Calu3 (cell line): ENCODE measurements at places on chromosomes 7 and 10. TPM values are rescaled to one million over a fixed set of nuclear protein-coding genes. Genes with fewer than 3 reads are reported as not detected.

The POU6F2 gene
- 0.54 and 0.64 TPM in 2 replicates for total RNA-seq

GRCh38 chr10:59904426-59905065, 1.8 kb downstream of the CCDC6 start:
- DNase-seq: no peak

The ZRANB1 gene
- total RNA-seq: 11.6 and 12.5 TPM in 2 replicates

DNA sequence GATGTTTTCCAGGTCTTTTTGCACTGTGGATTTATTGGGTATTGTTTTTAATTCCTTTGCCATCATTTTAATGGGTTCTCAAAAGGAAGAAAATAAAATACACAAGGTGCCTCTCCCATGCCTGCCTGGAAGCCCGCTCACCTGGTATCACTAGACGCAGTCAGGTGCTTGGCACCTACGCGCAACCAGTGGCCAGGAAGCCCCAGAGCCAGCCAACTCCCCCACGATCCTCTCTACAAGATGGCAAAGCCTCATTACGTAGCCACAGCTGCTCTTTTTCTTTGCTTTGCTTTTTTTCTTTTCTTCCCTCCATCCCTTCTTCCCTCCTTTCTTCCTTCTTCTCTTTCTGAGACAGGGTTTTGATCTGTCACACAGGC, 34.3 kb downstream of the BAIAP2L1 start:
- no peak for DNase-seq

The ARHGAP19 gene
- total RNA-seq: 3.7 and 6.7 TPM in 2 replicates

DNA sequence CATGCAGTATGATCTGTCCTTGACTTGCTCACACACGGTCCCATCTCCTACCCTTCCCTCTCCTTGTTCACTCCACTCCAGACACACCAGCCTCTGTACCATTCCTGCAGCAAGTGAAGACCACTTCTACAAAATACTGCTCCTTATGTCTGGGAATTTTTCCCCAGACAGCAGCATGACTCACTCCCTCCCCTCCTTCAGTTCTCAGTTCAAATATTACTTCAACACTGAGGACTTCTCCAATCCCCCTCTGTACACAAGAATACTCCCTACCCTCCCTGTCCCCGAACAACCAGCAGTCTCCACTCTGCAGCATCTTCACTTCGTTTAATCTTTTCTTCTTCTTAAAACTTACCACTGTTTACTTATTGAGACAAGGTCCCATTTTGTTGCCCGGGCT, 474.0 kb downstream of the GPAM start:
- no peak for DNase-seq

DNA sequence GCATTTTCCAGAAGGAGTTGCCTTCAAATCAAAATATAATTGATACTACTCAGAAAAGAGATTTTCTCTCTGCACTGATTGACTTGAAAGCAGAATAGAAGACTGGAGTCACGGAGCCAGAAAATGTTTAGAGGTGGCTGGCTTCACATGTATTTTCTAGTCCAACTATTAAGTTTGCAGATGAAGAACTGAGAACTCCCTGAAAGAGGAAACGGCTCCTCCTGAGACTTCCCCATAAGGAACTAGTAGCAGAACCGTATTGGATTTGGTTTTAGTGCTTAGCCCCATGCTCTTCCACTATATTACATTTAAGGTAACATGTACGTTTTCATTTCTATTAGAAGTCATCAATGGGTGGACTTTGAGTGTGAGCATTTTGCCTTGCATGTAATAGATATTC, 946.3 kb downstream of the CNTNAP2 start:
- no peak for DNase-seq

GRCh38 chr10:88835910-88836221, 15.8 kb downstream of the ANKRD22 start:
- no peak for DNase-seq

GRCh38 chr7:135560631-135561030, 2.9 kb downstream of the NUP205 start:
- no peak for DNase-seq

DNA sequence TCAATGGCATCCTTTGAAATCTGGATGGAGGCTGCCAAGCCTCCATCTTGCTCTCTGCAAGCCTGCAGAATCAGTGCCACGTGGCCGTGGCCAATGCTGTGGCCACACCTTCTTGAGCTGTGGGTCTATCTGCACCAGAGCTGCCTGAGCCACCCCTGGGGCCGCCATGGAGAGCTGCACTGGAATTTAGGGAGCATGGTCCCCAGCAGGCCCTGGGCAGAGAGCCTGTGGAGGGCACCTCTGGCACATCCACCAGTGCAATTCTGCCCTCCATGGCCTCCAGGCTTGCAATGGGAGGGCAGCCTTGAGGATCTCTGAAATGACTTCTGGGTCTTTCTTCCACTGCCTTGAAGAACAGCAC, 55.6 kb upstream of the NKX6-2 start:
- DNase-seq: no peak

GRCh38 chr10:1488970-1489548, 248.3 kb downstream of the ADARB2 start:
- DNase-seq: no peak

- DNase-seq: no peak
These were observed 12.8 kb downstream of the SH3PXD2A start for GRCh38 chr10:103842605-103843004.

The ERV3-1 gene
- 7.2 and 7.6 TPM in 2 replicates for total RNA-seq

GRCh38 chr7:1460821-1461645, 1.8 kb upstream of the MICALL2 start:
- DNase-seq: peak; percentile 69

The FZD1 gene
- 3.2 and 3.7 TPM in 2 replicates for total RNA-seq

DNA sequence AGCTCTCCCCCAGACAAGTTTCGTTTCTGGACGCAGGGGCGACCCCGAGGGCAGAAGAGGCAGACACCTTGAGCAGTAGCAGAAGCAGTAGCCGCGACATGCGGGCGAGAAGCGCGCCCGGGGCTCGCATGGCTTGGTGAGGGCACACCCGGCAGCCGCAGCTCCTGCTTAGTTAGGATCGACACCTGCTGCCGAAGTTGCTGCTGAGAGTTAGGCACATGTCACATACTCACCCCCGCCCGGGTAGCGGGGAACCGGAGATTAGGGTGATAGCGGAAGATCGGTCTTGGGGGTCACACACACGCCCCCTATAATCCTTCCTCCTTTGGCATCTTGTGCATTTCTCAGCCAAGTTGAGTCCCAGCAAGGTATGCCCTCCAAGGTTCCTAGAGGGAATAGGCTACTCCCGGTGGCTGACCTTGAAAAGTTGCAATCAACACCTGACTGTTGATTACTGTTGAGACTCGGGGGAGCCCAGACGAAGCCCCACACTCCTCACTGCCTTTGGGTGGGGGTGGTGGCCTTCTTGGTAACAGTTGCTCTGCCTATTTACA, 668 bp downstream of the GPR37 start:
- peak; percentile 38 for DNase-seq

- no peak for DNase-seq
These were observed 306.3 kb downstream of the FZD1 start for GRCh38 chr7:91570560-91570959.

The ELAPOR2 gene
- total RNA-seq: 0.68 and 0.83 TPM in 2 replicates

DNA sequence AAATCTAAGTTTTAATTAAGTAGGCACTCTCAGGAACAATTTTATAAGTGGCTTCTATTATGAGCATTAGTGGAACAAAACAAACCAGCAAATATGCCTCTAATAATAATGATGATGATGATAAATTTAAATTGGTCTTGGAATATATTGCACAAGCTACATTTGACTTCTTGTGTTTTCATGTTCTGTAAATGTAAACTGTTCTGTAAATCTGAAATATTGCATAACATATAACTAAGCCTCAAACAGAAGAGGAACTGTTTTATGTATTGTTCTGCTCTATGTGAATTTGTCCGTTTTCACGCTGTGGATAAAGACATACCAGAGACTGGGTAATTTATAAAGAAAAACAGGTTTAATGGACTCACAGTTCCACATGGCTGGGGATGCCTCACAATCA, 625.2 kb upstream of the CELF2 start:
- DNase-seq: no peak

GRCh38 chr10:13659887-13660550, 73.3 kb downstream of the PRPF18 start:
- DNase-seq: peak; percentile 53

DNA sequence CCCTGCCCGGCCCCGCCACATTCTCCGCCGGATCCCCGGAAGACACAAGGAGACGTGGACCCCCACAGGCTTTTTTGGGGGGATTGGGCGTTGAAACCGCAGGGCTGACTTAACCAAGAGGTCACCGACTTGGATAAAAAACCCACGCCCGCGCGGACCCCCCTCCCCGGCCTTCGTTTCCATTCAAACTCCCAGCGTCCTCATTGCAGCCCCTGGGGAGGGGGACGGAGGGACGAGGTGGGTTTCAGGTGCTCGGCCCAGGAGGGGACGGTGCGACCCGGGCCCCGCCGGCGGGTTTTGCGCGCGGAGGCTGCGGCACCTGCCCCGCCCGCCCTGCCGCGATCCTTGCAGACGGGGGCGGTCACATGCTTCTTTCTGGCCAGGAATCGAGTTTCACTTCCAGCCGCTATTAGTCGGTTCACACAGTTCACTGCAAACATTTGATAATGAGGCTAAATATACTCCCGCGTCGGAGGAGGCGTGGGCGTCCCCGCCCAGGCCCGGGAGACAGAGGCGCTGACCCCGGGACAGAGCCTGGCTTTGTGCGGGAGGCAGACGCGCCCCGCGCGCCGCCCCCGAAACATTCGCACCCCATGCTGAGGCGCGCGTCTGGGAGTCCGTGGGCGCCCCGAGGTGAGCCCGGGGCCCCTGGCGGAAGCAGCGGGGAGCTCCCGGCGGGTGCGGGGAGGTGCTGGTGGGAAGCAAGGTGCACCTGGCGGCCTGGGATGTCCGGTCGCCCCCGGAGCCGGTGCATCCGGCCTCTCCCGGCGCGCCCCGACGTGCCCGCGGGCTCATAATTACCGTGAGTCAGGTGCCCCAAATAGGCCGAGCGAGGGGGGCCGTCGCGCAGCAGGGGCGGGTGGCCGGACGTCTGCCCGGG, 2.7 kb upstream of the PDGFA start:
- DNase-seq: peak; percentile 72

- no peak for DNase-seq
These were observed 213.8 kb downstream of the ZMYND11 start for GRCh38 chr10:349081-349480.

GRCh38 chr7:150871601-150872000, 19.3 kb downstream of the AOC1 start:
- no peak for DNase-seq

GRCh38 chr10:52571018-52571417, 201.6 kb downstream of the MBL2 start:
- no peak for DNase-seq

The CAV1 gene
- 13.3 and 15.9 TPM in 2 replicates for total RNA-seq

DNA sequence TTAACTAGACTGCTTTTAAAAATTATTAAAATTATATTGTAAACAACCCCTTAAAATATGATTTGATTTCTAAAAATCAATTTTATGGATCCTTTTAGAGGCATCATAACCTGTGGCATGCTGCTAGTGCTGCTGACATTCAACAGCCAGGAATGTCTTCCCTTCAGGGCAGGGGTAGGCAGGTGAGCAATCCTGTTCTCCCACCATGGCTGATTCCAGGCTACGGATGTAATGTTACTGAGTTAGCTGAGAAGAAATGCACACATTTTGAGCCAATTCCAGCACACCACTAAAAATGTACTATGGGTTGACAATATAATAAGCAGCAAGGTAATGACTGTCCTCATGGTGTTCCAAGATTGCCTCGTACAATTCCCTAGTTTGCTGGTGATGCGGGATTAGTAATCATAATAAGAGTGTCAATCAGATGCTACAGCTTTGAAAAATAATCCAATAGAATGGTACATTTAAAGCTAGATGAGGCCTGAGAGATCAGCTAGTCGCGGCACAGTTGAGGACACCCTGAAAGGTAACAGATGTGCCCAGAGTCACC, 108.7 kb upstream of the PRR15 start:
- no peak for DNase-seq

DNA sequence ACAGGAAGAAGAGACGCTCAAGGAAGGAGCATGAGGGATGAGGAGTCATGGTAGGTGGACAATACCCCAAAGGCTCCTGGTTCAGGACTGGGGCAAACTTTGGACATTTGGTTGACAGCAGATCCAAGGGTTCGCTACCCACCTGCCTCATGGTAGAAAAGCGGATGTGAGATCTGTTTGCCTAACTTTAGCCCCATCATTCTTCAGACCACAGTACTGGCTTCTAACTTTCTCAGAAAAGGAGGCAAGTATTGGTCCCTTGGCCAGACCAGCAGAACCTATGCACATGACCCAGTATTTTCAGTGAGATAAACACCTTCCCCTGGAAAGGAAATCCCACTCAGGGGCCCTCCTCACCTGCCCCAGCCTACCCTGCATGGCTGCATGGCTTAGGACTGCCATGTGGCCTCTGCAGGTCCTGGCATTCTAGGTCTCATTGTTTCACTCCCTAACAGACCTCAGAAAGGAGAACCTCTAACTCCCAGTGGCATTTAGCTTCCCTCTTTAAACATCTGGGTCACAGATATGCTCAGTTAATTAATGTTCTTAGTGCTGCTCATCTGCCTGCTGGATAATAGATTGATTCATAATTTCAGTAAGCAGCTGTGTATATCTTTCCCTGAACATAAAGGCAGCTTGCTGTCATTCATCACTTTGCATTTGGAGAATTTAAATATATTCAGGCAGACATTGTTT, 574.1 kb downstream of the GALNT17 start:
- DNase-seq: no peak

DNA sequence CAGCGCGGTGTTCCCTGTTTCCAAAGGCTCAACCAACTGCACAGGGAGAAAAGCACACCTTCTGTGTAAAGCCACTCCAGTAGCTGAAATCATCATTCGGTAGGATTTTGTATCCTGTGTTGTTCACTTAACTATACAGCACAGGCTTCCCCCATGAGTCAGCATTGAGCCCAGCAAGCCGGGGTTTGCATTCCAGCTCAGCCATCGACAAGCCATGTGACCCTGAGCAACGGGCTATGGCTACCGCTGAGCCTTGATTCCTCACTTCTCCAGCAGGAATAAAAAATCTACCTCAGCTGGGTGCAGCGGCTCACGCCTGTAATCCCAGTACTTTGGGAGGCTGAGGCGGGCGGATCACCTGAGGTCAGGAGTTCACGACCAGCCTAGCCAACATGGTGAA, 44.1 kb upstream of the ATP6V0A4 start:
- DNase-seq: no peak

- DNase-seq: no peak
These were observed 4.0 kb downstream of the MORN4 start for GRCh38 chr10:97629289-97629688.

The CYP3A4 gene
- total RNA-seq: 0.15 TPM in 1 of 2 replicates, not detected in the other

DNA sequence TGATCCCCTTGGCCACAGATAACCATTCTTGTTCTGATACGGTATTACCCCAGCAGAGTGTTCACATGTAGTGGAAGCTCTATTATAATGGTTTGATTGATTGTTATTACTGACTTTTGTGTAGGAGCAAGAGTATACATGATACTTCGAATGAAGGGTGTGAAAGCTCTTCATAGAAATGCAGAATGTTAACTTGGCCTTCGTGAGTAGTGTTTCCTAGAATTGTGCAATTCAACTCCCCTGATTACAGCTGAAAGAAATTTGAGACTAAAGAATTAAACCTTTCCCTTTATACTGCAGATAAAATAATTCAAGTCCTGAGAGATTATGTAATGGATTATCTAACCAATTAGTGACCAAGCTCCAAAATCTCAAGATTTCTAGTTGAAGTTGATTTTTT, 38.2 kb downstream of the MKLN1 start:
- DNase-seq: no peak

The CLRN3 gene
- 0.52 and 0.76 TPM in 2 replicates for total RNA-seq

GRCh38 chr10:92241158-92241500, 49.7 kb downstream of the CPEB3 start:
- no peak for DNase-seq

The GRID2IP gene
- total RNA-seq: 1.2 and 1.4 TPM in 2 replicates

The ABCA13 gene
- total RNA-seq: 9.4 and 12.1 TPM in 2 replicates

The ZNF786 gene
- 9.8 and 10.9 TPM in 2 replicates for total RNA-seq

GRCh38 chr10:42939685-42940366, 137.0 kb upstream of the RET start:
- DNase-seq: no peak

- no peak for DNase-seq
These were observed 23.0 kb downstream of the AMZ1 start for GRCh38 chr7:2710901-2711551.
